ENCODE measurements at places on chromosomes 2 and 18. TPM values are rescaled to one million over a fixed set of nuclear protein-coding genes. Genes with fewer than 3 reads are reported as not detected.

DNA sequence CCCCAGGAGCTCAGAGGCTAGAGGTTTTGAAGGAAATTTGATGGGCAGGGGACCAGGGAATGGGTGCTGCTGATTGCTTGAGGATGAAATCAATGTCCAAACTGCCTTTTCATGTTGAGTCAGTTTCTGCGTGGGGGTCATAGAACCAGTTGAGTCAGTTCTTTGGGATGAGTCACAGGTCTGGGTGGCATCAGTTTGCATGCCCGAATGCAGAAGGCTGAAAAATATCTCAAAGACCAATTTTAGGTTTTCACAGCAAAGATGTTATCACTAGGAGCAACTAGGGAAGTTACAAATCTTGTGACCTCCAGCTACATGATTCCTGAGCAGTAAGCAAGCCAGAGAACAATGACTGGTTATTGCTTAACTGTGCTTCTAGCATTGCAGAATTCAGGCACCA, 1135.1 kb upstream of the CRIM1 start:
- H3K4me3 ChIP-seq: no peak overlapping the region
- no peak overlapping the region for H3K27ac ChIP-seq
- H3K36me3 ChIP-seq: no peaks in the 10 kb centered on the region
- H3K27me3 ChIP-seq: no peaks in the 10 kb centered on the region

C2orf78 gene
- not detected for total RNA-seq

- peak overlapping the region; percentile 72 for H3K27ac ChIP-seq
- peak overlapping the region; percentile 71 for H3K4me3 ChIP-seq
- DNase-seq: peak; percentile 63
- no peaks in the 10 kb centered on the region for H3K36me3 ChIP-seq
Observed at GRCh38 chr2:70181363-70181956, 9.4 kb downstream of the C2orf42 start.

CDCA7 gene
- total RNA-seq: 19.0 TPM

DNA sequence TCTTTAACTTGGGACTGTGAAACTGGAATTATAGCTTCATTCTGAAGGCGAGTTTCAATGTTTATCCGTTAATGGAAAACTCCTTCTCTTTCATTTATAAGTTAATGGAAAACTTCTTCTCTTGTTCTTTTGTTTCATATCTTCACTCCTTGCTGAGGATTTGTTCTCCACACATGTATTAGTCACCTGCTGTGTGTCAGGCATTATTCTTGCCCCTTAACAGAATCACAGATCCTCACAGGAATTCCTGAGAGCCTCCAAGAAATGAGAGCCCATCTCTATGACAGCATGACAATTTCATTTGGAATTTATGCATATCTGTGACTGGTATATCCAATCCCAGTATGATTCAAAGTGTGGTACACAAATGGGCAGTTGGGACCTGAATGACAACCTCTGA, 545.8 kb downstream of the BCL11A start:
- no peak overlapping the region for H3K4me3 ChIP-seq
- H3K27me3 ChIP-seq: no peaks in the 10 kb centered on the region
- H3K27ac ChIP-seq: no peak overlapping the region
- no peak for DNase-seq
- H3K36me3 ChIP-seq: no peaks in the 10 kb centered on the region

GRCh38 chr2:161321944-161322648, 13.9 kb downstream of the PSMD14 start:
- H3K36me3 ChIP-seq: peaks cover 23% of the 10 kb centered on the region
- DNase-seq: no peak
- H3K27ac ChIP-seq: no peak overlapping the region
- H3K27me3 ChIP-seq: no peaks in the 10 kb centered on the region
- peaks cover 20% of the 10 kb centered on the region for H3K4me1 ChIP-seq

DNA sequence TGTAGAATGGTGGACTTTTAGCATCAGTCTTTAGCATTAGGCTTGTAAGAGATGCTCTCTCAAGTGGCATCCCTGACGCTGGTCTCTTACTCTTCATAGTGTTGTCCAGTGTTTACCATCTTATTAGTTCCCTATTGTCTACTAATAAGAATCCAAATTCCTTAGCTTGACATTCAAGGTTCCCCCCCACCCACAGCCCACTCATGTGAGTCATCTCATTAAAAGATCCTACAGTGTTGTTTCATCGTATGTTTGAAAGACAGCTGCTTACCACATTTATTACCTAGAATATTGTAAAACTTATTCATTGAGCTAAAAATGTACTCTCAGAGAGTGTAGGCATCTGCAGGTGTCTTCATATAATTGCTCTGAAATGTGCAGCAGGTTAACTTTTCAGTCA, 28.5 kb downstream of the EIF5B start:
- H3K4me1 ChIP-seq: no peaks in the 10 kb centered on the region
- H3K27ac ChIP-seq: no peak overlapping the region
- peaks cover 39% of the 10 kb centered on the region for H3K36me3 ChIP-seq
- H3K27me3 ChIP-seq: no peaks in the 10 kb centered on the region

- H3K27ac ChIP-seq: peak overlapping the region; percentile 42
- DNase-seq: peak; percentile 50
- peaks cover 66% of the 10 kb centered on the region for H3K27me3 ChIP-seq
- H3K36me3 ChIP-seq: no peaks in the 10 kb centered on the region
- H3K4me3 ChIP-seq: no peak overlapping the region
- peaks cover 6% of the 10 kb centered on the region for H3K4me1 ChIP-seq
Observed at GRCh38 chr2:230893841-230894781, 29.4 kb downstream of the ITM2C start.

CASP8 gene
- 76.8 TPM for total RNA-seq

LOXHD1 gene
- total RNA-seq: not detected

- H3K27ac ChIP-seq: peak overlapping the region; percentile 77
- no peak overlapping the region for H3K4me3 ChIP-seq
- H3K36me3 ChIP-seq: peaks cover 14% of the 10 kb centered on the region
- H3K27me3 ChIP-seq: no peaks in the 10 kb centered on the region
- no peaks in the 10 kb centered on the region for H3K4me1 ChIP-seq
Observed at GRCh38 chr18:69838620-69839411, 108.9 kb downstream of the CD226 start.

DNA sequence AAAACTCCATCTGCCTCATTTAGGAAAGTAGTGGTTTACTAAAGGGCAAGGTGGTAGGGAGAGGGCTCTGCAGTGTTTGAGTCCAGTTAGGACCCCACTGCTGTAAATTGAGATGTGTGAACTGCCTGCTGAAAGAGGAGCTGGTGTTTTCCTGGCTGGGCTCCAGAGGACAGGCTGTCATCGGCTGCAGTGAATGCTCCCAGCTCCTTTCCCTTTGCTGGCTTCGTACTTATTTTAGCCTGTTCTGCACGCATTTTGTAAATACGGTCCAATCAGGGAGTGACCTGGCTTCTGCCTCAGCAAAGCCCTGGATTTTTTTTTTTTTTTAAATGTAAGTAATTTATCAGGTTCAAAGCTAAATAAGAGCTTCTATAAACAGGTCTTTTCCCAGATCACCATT, 37.5 kb downstream of the SLC4A3 start:
- DNase-seq: no peak
- H3K27ac ChIP-seq: no peak overlapping the region
- peaks cover 8% of the 10 kb centered on the region for H3K36me3 ChIP-seq
- peaks cover 30% of the 10 kb centered on the region for H3K27me3 ChIP-seq
- H3K4me1 ChIP-seq: no peaks in the 10 kb centered on the region
- no peak overlapping the region for H3K4me3 ChIP-seq

- no peak overlapping the region for H3K4me3 ChIP-seq
- H3K36me3 ChIP-seq: no peaks in the 10 kb centered on the region
- peaks cover 29% of the 10 kb centered on the region for H3K27me3 ChIP-seq
- H3K4me1 ChIP-seq: no peaks in the 10 kb centered on the region
Observed at GRCh38 chr18:59478591-59478990, 119.5 kb upstream of the LMAN1 start.

- H3K27me3 ChIP-seq: no peaks in the 10 kb centered on the region
- H3K27ac ChIP-seq: no peak overlapping the region
- H3K4me3 ChIP-seq: no peak overlapping the region
- H3K4me1 ChIP-seq: no peaks in the 10 kb centered on the region
- H3K36me3 ChIP-seq: peaks cover 9% of the 10 kb centered on the region
Observed at GRCh38 chr18:39611381-39612100, 2045.9 kb upstream of the CELF4 start.

DNA sequence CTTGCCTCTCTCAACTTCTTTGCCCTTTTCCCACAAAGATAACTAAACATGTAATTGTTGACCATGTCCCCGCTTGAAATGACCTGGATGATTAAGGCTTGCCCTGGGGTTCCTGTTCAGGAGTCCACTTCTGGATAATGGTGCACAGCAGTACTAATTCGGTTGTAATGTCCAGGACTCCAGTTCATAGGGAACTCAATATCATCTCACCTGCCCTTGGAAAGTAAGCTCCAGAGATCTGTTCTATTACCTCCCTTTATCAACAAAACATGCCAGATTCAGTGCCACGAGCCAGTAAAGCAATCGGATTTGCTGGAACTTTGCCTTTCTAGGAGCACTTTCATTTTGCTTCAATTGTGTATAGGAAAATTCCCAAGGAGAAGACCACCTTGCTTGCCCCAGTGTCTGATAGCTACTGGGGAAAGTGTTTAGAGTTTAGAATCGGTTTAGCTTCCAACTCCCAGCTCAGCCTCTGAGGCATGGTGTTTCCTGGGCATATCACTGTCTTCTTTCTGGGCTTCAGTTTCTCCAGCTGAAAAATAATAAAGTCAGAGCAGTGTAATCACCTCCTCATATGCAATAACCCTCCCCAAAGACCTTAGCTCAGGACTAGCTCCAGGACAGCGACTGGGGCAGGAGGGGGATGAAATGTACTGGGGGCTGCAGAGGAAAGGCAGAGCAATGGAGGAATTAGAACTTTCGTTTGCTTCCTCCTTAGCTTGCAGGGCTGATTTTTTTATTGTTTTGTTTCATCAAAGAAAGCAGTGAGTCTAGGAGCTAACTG, 162.6 kb upstream of the CYRIA start:
- H3K27ac ChIP-seq: no peak overlapping the region
- no peaks in the 10 kb centered on the region for H3K36me3 ChIP-seq
- no peaks in the 10 kb centered on the region for H3K4me1 ChIP-seq
- DNase-seq: no peak
- peaks cover 22% of the 10 kb centered on the region for H3K27me3 ChIP-seq
- no peak overlapping the region for H3K4me3 ChIP-seq

ERFE gene
- 0.20 TPM for total RNA-seq

DNA sequence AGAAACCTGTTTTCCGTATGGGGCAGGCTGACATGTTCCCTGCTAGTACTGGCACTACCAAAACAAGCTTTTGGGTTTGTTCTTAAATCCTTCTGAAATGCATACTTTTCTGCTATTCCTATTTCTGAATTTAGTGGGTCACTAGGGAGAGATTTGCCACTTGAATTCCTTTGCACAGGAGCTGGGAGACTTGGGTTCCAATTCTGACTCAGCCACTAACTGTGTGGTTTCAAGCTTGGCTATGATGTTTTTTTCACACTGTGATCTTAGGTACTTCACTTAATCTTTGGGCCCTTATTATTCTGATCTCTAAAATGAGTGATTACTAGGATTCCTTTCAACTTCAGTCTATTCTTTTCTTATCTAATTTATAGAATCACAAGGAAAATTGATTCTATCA, 105.5 kb downstream of the BCL11A start:
- H3K4me1 ChIP-seq: no peaks in the 10 kb centered on the region
- H3K27me3 ChIP-seq: no peaks in the 10 kb centered on the region

GRCh38 chr2:136115183-136115761, 2.7 kb downstream of the CXCR4 start:
- peaks cover 33% of the 10 kb centered on the region for H3K4me1 ChIP-seq
- H3K27me3 ChIP-seq: no peaks in the 10 kb centered on the region
- peaks cover 32% of the 10 kb centered on the region for H3K36me3 ChIP-seq

DNA sequence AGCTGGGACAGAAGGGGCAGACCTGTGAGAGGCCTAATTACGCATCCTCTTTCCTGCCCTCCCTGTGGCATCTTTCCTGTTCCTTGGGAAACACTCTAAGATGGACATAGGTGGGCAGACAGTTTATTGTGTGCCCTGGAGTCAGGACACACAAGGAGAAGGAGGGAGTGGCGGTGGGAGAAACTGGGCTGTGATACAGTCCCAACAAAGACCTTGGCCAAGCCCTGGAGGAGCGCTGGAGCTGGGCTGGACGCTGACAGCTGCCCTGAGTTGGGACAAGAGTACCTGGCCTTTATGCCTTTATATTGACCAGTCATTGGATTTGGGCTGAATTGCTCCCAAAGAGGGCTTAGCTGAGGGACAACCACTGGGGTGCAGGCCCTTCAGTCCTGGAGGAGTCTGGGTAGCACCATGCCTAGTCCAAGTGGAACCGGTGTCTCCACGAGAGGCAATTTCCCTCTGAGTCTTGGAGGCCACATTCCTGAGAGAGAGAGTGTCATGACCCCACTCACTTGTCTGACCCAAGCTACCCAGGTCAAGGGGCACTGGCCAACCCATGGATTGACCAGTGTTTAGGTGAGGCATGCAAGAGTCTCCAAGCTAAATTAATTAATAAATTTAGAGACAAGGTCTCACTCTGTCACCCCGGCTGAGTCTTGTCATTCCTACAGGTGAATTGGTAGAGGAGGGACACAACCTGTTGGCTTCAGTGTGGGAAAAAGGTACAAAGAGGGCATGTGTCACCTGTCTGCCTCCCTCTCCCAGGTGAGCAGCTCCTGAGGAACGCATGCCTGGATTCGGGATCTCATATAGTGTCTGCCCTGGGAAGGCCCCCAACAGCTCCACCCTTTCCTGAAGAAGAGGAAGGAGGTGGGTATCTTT, 107.1 kb upstream of the ST3GAL5 start:
- no peaks in the 10 kb centered on the region for H3K36me3 ChIP-seq
- H3K4me3 ChIP-seq: no peak overlapping the region
- DNase-seq: no peak
- peaks cover 47% of the 10 kb centered on the region for H3K4me1 ChIP-seq
- H3K27ac ChIP-seq: peak overlapping the region; percentile 91

DNA sequence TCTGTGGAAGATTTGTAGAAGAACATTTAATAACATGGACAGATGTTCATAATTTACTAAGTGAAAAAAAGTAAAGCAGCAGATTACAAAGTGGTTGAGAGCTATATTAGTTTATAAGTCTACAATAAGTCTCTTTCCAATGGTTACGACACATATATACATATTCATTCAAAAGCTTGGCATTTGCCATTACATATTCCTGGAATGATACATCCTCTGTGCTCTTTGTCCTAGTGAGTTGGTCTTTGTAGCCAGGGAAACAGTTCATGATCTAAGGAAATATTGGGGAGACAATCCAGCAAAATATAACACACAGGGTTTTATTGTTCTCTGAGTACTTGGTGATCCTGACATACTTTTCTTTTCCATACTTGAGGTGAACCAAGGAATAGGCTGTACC, 32.5 kb upstream of the SOS1 start:
- no peak for DNase-seq
- H3K36me3 ChIP-seq: no peaks in the 10 kb centered on the region
- no peaks in the 10 kb centered on the region for H3K27me3 ChIP-seq
- H3K27ac ChIP-seq: peak overlapping the region; percentile 54

- peak overlapping the region; percentile 93 for H3K4me3 ChIP-seq
- H3K27me3 ChIP-seq: no peaks in the 10 kb centered on the region
- peak; percentile 71 for DNase-seq
- H3K4me1 ChIP-seq: peaks cover 63% of the 10 kb centered on the region
- H3K27ac ChIP-seq: peak overlapping the region; percentile 100
Observed at GRCh38 chr18:63205791-63206252, 113.7 kb downstream of the BCL2 start.

- no peak overlapping the region for H3K27ac ChIP-seq
- DNase-seq: no peak
- H3K36me3 ChIP-seq: no peaks in the 10 kb centered on the region
- H3K4me3 ChIP-seq: no peak overlapping the region
- no peaks in the 10 kb centered on the region for H3K4me1 ChIP-seq
- no peaks in the 10 kb centered on the region for H3K27me3 ChIP-seq
Observed at GRCh38 chr2:151959238-151959637, 131.0 kb upstream of the ARL5A start.

TBR1 gene
- total RNA-seq: not detected

MRO gene
- total RNA-seq: not detected
